ENCODE measurements at places on chromosomes 2 and 18.

DNA sequence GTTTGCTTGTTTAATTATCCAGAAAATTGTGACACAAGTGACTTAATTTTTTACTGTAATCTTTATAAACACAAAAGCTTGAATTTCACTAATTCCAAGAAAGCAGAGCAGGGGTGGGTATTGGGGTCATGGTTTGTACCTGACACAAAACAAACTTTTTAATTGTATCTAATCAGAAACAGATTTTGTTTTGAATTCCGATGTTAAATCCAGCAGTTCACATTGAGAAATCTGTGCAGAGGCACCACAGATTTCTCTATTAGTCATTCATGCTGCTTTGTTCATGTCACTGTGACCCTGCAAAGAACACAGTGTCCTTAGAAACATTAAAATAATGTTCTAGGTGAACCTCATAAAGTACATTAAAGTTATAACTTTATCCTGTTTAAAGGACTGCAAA lies 443.4 kb downstream of the NYAP2 start:
- no peak for DNase-seq

DNA sequence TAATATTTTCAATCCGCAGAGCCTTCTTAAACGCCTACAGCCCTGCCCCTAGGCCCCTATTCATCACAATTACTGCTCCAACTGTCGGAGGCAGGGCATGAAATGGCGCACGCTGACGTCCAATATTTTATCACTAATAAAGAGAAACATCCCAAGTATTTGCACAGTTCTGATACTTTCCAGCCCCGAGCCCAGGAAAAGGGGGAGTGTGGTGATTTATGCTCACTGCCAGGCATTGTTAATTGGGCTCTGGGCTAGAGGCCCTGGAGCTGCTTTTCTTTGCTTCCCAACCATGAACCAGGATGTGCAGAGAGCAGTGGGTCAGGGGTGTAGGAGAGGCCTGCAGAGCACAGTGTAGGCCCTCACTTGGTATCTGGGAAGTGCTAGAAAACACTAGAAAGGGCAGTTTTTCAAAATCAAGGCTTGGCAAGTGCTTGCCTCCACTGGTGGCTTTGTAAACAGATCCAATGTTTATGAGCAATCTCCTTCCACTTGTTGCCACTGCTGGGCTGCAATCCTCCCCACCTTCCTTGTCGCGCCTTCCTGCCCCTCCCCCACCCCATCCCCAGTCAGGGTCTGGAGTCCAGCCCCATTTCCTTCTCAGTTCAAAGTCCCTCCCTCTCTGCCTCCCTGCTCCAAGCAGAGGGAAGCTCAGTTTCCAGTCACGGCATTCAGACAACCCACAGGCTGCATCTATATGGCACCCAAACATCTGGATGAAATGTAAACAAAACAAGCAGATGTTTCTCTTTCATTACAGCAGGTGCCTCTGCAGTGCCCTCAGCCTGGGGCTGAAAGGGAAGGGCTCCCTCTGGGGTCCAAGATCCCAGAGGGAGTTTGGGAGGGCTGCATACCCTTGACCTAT lies 83.9 kb upstream of the PKDCC start:
- DNase-seq: peak; percentile 43

DNA sequence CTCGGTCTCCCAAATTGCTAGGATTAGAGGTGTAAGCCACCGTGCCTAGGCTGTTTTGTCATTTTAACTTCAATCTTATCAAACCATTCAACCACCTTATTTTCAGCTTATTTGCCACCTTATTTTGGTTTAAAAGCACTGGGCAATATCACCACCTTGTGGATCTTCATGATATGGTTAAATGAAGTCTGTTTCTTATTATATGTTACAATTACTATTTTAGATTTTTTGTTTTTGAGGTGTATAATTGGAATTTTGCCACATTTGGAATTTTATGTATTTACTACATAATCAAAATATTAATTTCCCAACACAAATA lies 43.8 kb upstream of the SCN9A start:
- no peak for DNase-seq

- no peak for DNase-seq
Observed at GRCh38 chr18:38025433-38026038, 459.9 kb upstream of the CELF4 start.

DNA sequence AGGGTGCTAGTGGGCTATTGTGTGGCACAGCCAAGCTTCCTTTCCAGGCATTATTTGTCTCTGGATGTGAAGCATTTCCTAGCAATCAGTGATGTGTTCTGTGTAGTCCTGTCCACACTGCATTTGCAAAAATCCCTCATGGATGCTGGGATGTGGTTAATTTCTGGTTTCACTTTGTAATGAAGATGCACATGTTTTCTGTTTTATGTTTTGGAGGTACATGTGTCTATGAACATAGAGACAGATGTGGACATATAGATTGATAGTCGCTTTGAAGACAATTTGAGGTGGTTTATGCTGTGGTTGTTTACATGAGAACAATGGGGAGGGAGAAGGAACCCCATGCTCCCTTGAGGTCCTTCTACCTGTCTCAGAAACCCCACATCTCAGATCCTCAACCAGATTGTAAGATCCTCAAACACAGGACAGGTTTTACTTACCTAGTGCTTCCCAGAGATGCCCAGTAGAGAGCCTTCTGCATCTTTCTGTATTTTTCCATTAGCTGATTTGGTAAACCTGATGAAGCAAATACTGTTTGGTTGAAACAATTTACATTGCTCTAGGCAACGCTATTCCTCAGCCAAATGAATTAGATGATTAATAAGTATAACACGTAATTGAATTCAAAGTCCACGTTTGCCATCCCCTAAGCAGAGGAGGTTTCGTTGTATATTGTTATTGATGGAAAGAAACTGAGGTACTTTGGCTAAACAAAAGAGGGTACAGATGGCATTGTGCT lies 204.4 kb downstream of the SPP2 start:
- no peak for DNase-seq

DNA sequence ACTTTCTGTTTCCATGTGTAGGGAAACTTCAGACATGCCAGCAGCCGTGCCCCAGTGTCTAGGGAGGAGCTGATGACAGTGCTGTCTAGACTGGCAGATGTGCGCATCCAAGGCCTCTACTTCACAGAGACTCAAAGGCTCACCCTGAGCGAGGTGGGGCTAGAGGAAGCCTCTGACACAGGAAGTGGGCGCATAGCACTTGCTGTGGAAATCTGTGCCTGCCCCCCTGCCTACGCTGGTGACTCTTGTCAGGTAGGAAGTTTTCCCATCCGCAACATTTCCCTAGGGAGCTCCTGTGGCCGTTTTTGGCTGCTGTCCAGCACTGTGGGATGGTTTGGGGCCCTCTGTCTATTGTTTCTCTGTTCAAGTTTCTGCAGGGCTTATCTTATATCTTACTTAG lies 143.1 kb upstream of the TTC39C start:
- peak; percentile 50 for DNase-seq

GRCh38 chr2:88696611-88697010 lies 5.1 kb downstream of the RPIA start:
- DNase-seq: no peak

- no peak for DNase-seq
Observed at GRCh38 chr18:12305211-12305610, 2.8 kb upstream of the TUBB6 start.

GRCh38 chr2:185006481-185006880 lies 408.2 kb downstream of the ZNF804A start:
- no peak for DNase-seq

GRCh38 chr18:13175754-13176210 lies 42.8 kb upstream of the LDLRAD4 start:
- no peak for DNase-seq

DNA sequence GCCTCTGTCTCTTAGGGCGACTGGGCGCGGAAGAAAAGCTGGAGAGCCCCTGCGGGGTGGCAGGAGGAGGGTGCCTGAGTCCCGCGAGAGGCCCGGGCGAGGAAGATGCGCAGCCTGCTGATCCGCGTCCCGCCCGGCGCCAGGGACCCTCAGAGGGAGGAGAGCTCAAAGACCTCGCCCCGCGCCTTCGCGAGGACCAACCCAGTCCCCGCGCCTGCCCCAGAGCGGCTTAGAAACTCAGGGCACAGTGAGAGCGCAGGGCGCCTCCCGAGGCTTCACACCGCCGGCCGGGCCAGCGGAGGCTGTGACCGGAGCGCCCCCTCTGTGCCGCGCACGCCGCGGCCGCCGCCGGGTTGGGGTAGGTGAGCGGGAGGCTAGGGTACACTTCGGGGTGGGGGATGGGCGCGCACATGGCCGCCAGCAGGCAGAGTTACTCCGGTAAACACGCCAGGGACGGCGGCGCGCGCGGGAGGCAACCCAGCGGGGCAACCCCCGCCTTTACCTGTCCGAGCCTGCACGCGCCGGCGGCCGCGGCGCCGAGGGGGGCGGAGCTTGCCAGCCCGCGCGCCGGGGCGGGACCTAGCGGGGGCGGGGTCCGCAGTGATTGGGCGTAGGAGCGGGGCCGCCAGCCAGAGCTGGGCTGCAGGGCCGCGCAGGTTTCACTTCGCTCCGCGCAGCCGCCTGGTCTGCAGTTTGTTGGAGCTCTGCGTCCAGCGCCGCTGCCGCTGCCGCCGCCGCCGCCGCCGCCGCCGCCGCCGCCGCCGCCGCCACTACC lies at the start of gene BCL2L11:
TSS of gene BCL2L11 (plus strand) at position 662 of the 775 bp plus-strand sequence. CDS start 2,832 bp downstream, outside the sequence.
- DNase-seq: peak; percentile 90

DNA sequence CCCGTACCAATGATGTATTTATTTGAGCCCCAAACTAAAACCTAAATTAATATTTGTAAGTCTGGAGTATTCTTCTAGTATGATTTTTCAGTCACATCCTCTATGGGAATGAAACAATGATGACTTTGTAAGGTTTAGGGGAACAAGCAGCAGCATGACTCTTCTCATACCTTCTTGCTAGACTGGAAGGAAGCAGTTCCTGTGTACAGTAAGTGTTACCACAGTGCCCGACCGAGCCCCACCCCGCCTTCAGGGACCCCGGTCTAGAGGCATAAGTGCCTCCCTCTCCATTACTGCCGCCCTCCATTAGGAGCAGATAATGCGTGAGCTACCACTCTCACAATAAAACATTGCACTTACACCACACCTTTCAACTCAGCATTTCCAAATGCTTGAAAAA lies 599.3 kb downstream of the ARHGAP15 start:
- DNase-seq: no peak

- peak; percentile 0 for DNase-seq
Observed at GRCh38 chr2:643334-643733, 33.9 kb downstream of the TMEM18 start.

DNA sequence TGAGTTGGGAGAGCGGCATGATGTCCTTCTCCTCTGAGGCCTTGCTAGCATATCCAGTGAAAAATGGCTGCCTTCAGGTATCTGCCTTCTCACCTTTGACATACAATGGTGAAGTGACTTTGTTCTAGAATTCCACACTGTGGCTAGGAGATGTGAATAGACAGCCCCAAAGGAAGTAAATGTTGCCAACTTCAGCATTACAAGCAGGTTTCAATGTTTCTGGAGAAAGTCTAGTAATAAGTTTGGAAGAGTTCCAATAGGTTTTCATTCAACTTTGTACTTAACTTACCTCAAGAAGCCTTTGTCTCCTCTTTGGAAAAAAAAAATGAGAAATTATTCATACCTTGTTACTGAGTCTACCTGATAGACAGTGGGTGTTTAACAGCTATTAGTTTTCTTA lies 421.3 kb upstream of the MMADHC start:
- DNase-seq: no peak

- DNase-seq: no peak
Observed at GRCh38 chr18:48724442-48724841, 185.6 kb downstream of the CTIF start.

- no peak for DNase-seq
Observed at GRCh38 chr2:97858442-97858841, 137.3 kb downstream of the TMEM131 start.

GRCh38 chr2:177273408-177273807 lies 8.9 kb upstream of the NFE2L2 start:
- DNase-seq: no peak

- no peak for DNase-seq
Observed at GRCh38 chr2:172049567-172050120, 35.7 kb upstream of the DLX1 start.

GRCh38 chr2:17497718-17498117 lies 20.5 kb downstream of the RAD51AP2 start:
- DNase-seq: no peak

DNA sequence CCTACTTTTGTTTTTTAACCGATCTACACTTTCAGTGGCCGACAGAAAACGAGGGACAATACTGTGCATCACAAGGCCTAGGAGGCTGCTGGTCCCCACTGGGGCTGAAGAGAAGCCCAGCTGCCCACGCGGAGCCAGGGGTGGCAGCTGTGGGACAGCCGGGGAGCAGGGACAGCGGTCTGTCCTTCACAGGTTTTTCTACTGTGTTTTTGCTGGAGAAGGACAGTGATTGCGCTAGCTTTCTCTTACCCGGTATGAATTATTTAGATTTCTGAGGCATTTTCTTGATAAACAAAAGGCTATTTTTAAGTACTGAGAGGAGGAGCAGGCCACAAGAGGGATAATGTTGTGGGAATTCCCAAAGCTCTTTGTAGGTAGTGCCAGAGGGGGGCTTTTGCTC lies 219.8 kb downstream of the ATAD2B start:
- DNase-seq: no peak

DNA sequence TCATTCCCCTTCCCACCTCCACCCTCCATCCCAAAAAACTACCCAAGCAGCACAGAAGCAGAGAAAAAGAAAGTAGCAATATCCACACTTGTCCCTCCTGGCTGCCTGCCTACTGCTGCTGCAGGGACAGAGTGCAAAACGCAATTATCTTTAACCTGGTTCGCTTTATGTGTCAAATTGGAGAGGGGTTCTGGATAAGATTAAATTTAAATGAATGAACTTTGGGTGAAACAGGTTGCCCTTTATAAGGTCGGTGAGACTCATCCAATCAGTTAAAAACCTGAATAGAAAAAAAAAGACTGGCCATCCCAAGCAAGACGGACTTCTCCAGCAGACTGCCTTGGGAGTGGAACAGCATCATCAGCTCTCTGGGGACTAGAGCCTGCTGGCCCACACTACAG lies 62.6 kb downstream of the ANKRD44 start:
- no peak for DNase-seq

DNA sequence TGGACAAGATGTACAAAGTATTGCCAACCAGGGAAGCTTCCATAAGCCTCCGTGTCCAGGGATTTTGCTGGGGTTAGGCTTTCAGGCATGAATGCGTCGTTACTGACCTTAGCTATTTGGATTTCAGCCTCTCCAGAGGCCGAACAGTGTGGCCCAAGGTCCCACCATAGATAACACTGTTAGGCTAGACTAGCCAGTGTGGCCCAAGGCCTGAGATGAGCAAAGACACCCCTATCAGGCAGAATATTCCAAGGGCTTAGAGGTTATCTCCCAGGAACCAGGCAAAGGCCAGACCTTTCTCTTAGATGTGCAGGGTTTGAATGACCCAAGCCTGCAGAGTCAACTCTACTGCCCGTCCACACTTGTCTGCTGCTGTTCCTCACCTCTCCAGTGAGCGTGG lies 131.7 kb upstream of the NDUFV2 start:
- DNase-seq: no peak

GRCh38 chr2:70658476-70658875 lies 104.8 kb upstream of the TGFA start:
- DNase-seq: no peak

DNA sequence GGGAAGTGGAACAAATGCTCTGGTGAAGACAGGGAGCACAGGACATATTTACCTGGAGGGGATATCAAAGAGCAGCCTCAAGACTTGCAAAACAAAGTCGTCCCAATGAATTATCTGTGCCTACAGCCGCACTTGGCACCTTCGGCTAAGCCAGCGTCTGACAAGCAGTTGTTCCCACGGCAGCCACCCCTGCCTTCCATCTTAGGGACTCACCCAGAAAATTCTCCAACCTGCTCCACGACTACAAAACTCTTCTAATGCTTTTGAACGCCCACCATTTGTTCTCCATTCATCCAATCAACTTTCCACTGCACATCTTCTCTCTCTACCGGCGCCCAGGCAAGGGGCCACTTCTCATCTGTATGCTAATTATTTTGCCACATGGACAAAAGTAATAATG lies 7.0 kb downstream of the MYT1L start:
- DNase-seq: no peak
